NCI-H526 treated with DMSO at 0.1 percent for 48 hours (cell line): ENCODE measurements at places on chromosomes 5 and 9.

GRCh38 chr9:4741365-4742089 lies 525 bp upstream of the AK3 start:
- DNase-seq: no peak

DNA sequence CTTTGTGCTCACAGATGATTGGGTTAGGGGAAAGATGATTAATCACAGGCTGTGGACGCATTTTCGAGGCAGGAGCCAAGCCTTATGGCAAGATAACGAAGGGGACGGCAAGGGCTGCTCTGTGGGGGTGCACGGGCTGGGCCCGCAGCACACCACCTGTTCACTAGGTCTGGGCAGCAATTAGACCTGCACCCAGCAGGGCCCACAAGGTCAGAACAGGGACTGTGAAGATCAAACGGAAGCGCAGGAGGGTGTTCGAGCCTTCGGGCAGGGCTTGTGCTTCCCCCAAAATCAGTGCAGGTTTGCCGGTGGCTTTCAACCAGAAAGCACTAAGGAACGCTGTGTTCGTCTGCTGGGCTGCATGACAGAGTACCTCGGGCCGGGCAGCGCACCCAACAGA lies 73.7 kb downstream of the UBE2QL1 start:
- DNase-seq: no peak

GRCh38 chr5:94072116-94072515 lies 330.7 kb upstream of the POU5F2 start:
- no peak for DNase-seq

DNA sequence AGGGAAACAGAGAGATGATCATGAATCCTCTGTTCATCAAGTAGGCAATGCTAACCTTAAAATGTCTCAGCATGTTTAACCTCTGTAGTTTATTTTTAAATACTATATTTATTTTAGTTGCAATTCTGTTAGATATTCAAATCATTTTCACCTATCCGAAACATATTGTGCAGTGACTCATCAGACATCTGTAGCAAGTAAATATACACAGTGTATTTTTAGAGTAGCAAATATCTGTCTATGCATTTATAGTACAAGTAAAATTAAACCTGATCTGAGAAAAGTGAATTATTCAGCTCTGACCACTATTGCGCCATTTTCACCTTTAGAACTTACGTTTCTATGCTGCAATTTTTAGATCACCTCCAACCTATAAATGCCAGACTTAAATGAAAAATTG lies 24.3 kb upstream of the TUSC1 start:
- no peak for DNase-seq

DNA sequence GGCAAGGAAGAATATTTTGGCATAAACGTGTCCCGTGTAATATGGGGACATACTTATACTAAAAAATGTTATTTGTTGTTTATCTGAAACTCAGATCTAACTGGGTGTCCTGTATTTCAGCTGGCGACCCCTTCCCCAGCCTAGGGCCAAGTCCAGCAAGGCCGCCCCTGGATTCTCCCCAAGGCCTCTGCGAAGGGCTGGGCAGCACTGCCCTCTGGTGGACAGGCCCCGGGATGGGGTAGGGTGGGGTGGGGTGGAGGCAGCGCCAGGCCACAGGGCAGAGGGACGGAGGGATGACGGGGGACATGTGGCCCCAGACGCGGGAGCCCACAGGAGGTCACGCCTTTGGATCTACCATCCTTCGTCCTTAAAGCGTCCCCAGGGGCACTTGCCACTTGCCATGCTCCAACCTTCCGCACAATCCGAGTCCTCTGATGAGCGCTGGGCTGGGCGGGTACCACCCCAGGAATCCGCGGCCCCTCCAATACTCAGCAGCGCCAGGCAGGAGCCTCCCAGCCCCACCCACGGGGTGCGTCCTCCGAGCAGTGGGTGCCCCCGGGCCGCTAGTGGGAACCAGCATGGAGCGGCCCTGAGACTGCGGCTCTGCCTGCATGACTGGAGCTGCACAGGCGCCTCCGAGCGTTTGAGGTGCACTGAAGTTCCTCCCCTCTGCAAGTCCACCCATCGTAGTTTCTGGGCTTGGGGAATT lies 7.1 kb upstream of the AGPAT2 start:
- no peak for DNase-seq
